ENCODE measurements at places on chromosomes 2 and 18.

DNA sequence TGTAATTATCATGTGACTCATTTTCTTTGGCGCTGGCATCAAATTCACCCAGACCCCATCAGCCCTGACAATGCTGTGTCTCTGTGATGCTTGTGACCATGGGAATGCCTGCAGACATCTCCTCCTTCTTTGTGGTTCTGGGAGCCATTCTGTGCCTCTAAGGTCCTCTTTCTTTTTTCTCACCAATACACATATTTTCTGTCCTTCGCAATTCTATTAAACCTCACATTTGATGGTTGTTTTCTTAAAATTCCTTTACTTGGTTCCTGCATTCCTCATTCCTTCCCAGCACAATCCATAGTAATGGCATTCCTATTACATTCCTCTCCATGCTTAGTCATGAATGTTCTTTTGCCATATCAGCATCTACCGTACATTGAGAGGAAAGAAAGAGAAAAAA lies 375.3 kb downstream of the PIK3C3 start:
- DNase-seq, result no peak

DNA sequence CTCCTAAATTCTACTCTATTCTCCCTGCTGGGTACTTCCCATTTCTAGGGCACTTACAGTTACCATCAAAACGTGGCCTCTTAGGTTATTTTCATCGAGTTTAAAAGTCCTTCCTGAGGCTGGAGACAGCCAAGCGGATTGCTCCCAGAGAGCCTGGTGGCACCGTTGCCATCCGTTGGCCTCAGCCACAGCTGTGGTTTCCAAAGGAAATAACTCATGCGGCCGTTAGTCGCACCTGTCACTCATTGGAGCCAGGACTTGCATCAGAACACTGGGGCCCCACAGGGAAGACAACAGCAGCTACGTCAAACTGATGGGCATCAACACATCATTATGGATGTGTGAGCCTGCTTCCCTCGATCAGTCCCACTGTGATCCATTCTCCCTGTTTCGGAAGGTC lies 453.4 kb downstream of the BCL11A start:
- DNase-seq, result no peak

- DNase-seq, result no peak
These were observed 464.2 kb upstream of the NRP2 start for GRCh38 chr2:205218056-205218455.

DNA sequence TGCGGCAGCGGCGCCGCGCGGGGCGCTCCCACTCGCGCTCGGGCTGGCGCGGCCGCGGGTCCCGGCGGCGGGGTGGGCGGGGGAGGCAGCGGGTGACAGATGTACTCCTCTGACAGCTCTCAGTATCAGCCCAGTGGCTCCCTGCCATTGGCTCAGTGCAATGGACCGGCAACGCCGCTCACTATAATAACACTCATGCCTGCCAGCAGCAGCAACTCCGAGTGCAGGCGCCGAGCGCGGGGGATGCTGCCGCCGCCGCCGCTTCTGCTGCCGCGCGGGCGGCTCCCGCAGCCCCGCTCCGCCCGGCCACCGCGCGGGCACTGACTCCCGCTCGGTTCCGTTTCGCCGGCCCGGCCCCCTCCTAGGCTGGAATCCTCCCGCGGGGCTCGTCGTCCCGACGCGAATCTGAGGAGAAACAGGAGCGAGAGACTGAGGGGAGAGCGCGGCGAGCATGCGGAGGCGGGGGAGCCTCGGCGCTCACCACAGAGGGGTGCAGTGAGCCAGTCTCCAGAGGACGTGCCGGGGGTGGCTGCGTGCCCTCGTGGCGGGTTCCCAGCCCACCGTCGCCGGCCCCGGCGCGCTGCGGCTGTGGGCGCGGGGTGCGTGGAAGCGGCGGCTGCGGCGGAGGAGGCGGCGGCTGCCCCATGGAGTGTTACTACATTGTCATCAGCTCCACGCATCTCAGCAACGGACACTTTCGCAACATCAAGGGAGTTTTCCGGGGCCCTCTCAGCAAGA lies at the start of gene ZNF804A:
Gene ZNF804A, plus strand, starts transcription at position 214 of the 738 bp plus-strand sequence. Its CDS starts 431 bp downstream, at position 645.
- peak; percentile 28 for DNase-seq

DNA sequence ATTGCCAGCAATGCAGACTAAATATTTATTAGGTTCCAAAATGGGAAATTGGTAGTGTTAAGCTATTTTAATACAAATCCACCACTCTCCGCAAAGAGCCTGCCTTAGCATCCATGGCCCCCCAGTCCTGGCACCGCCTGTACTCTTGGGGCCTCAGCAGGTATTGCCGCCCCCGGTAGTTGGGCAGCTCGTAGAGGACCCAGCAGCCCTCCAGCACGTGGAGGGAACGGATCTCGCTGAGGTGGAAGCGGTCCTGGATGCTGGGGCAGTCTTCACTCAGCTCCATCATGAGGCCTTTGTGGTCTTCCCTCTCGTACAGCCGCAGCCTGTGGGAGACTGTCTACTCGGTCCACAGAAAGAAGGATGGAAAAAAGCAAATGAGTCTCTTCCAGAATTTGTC lies 1.5 kb downstream of the CRYGC start:
- no peak for DNase-seq
